H4 (cell line): ENCODE measurements at places on chromosomes 3 and 15.
A peak's percentile ranks its signal among the peaks of the same experiment; 100 is the strongest.

- DNase-seq = peak; percentile 4
Observed at GRCh38 chr3:24764236-24764915, 269.7 kb upstream of the THRB start.

DNA sequence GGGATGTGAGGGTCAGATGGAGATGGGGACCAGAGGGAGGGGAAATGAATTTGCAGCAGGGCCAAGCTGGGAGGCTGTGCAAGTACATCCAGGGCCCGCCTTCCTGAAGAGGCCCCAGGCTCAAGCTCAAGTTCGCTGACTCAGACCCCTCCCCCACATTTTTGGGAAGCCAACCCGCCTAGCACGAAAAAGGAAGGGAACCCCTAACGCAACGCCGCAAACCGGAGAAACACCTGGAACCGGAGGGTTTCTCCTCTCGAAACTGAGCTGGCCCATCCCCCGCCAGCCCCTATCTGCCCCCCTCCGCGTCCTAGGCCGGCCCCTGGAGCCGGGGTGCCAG is 624 bp downstream of the AP3B2 start:
- no peak for DNase-seq

DNA sequence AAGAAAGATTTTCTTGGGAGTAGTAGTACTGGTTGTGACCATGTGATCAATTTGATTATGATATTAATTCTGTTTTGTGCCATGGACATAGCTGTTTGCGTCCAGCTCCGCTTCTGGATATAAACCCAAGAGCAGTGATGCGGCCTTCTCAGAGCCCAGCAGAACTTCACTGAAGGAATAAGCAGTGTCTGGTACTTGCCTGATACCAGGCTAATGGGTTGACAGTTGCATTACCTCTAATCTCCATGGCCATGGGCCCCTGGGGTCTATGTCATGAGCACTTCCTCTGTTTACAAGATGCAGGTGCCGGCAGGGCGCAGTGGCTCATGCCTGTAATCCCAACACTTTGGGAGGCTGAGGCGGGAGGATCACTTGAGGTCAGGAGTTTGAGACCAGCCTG is 36.3 kb upstream of the RAB6B start:
- no peak for DNase-seq

DNA sequence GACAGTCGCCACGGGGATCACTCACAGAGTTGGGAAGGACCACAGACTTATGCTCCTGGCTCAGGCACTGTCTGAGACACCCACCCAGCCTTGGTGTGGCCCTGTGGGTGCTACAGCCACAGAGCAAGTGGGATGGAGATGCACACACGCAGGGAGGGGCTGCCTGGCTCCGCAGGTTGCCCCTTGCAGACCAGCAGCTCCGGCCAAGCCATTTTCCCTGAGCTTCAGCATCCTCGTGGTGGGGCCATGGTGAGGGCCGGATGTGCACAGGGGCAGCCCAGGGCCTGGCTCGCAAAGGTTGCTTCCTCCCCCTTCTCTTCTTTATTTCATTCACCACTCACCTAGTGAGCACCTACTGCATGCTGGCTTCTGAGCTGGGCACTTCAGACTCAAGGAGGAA is 55.4 kb upstream of the GRIP2 start:
- no peak for DNase-seq
